ENCODE measurements at places on chromosomes 13 and 19. TPM values are rescaled to one million over a fixed set of nuclear protein-coding genes. Genes with fewer than 3 reads are reported as not detected.

Gene CYP2S1
- 12.5 TPM for total RNA-seq

Gene SERTAD3
- total RNA-seq = 35.0 TPM

Gene FXYD1
- 20.1 TPM for total RNA-seq

Gene KLC3
- total RNA-seq = 1.9 TPM

Gene NOTCH3
- 94.1 TPM for total RNA-seq

Gene UCHL3
- total RNA-seq = 22.8 TPM

Gene ZNF324B
- total RNA-seq = 7.0 TPM
